ENCODE measurements at places on chromosomes 2 and 18.

- no peak for DNase-seq
Observed at GRCh38 chr18:54192900-54193299, 31.6 kb downstream of the MBD2 start.

- no peak for DNase-seq
Observed at GRCh38 chr2:46936566-46936965, 21.0 kb upstream of the MCFD2 start.

DNA sequence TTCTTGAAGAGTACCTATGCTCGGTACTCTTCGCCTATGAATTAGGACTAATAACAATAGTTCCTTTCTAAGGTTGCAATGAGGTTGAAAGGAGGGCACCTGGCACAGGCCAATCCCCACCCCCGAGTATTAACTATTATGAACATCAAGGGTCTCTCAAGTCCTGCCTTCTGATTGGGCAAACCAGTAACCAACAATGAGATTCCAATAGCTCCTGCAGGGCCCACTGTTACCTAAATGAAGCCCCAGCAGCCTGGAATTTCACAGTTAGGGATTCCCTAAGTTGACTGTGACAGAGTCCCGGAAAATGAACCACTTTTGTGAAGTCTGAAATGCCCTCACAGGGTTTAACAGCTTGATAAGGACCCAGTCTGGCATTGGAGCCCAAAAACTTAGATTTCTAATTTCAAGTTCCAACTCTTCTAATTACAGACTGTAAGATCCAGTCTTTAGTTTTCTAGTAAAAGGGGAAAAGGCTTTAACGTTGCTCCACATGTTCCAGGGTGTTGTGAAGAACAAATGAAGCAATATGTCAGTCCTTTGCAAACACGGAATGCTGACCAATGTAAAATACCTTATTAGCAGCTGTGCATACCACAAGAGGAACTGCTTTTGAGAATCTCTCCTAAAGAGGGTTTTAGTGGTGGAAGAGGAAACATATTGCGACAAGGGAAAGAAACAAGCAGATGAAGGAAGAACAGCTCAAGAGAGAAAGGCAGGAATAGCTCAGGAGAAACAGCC, 277.7 kb upstream of the MAP2 start:
- DNase-seq: no peak

DNA sequence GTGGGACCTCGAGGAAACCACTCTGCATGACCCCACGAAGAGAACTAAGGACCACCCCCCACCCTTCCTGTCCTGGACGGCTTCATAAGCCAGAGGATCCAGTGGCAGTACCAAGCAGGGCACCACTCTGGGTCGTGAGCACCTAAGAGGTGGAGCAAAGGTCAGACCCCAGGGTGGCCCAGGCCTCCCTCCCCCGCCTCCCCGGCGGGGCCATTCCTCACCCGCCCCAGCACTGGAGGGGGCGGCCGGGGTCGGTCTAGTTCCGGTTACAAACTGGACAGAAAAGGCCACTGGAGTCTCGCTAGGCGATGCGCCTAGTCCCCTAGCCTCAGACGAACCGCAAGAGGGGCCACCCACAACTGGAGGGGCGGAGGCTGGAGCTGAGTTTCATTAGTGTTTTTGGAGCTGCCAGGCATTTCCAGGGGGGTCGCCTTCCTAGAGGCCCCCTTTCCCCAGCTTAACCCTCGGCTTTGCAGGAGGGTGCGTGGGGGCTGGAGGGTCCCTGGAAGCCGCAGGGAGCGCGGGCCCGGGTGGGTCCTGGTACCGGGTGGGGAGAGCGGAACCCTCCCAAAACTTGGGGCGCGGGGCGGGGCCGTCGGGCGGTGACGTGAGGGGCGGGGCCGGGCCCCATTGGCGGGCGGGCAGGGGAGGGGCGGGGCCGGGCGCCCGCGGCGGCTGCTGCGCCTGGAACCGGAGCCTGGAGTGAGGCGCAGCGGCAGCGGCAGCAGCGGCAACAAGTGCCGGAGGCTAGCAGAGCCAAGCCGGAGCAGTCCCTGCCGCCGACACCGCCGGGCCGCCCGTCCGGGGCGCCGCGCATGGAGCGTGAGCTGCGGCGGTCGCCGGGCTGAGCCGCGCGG, at the start of gene B3GNT2:
Gene B3GNT2, plus strand, starts transcription at position 695 of the 857 bp plus-strand sequence. CDS start 26,106 bp downstream, outside the sequence.
- DNase-seq: peak; percentile 91

- no peak for DNase-seq
Observed at GRCh38 chr2:32976409-32977063, 29.8 kb downstream of the LTBP1 start.

DNA sequence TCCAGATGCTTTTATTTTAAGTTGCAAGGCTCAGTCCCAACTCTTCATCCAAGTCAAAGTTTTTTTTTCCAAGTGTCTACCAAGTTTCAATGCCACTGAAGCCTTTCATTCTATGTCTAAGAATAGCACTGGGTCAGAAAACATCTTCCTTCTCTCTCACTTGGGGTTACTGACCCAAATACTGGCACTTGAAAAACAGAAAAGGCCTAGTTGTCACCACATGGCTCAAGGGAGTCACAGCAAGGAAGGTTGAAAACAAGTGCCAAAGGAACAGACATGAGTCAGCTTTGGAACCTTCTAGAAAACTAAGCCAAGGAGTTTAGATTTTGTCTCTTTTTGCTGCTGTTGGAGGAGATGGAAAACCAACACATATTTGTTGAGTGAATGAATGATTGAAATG, 146.5 kb downstream of the COPS8 start:
- DNase-seq: no peak

- DNase-seq: no peak
Observed at GRCh38 chr18:58069721-58070292, 25.8 kb downstream of the NEDD4L start.

DNA sequence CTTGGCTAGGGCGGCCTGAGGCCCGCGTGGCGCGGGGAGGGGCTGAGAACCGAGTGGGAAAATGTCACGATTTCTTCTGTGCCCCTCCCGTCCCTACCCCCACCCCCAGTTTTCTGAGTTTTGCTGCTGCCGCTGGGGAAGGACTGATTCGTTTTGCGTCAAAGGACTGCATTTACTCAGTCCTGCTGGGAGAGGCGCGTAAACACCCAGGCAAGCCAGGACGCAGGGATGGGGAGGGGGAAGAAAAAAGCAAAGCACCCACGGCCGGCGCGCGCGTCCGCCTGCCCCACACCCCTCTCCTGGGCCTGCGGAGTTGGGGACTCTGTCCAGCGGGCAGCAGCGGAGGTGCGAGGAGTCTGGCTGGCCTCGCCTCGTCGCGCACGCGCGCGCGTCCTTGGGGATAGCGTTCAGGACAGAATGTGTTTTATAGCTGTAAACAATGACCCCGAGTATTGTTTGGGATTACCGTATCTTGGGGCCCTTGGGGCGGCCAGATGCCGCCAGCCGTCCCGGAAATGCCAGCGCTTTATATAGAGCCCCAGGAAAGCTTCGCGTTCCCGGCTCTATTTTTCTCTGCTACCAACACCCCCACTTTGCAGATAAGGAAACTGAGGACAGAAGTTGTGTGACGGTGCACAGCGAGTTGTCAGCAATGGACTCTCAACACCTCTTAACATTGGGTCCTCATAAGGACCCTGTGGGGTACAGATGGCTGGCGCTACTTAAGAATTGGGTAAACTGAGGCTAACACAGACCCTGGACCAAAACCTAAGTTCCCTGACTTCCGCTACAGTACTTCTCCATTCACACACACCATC, 1.7 kb upstream of the FOSL2 start:
- DNase-seq: no peak

DNA sequence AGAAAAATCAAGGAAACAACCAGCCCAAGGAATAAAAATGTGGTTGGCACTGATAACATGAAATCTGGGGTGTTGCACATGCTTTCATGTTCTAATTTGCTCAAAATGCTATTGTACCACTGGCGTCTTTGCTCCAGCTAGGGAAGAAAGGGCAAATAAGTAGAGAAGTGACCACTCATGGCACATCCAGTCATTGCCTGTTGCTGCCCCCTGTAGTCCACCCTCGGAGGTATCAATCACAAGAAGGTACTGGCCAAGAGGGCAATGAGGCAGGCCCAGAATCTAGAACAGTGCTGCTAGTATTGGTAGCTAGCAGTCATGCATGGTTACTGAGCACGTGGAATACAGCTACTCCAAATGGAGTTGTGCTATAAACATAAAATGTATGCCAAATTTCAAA, 213.4 kb downstream of the CDCA7 start:
- peak; percentile 24 for DNase-seq

DNA sequence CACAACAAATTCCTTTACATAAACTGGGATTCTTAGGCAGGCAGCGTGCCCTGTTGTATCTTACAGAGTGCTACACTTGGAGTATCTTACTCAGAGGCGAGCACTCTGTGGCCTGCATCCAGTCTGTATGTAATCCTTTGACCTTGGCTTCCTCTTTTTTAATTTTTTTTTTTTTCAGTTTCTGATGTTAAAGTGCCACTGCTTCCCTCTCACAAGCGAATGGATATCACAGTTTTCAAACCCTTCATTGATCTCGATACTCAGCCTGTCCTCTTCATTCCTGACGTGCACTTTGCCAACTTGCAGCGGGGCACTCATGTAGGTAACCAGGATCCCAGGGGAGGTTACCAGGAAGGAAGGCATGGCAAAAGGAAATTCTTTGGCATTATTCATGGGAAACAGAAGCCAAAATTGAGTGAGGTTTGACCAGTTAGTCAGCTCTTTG, 40.4 kb downstream of the GRHL1 start:
- no peak for DNase-seq

GRCh38 chr2:47004905-47005495, 89.4 kb upstream of the MCFD2 start:
- no peak for DNase-seq

DNA sequence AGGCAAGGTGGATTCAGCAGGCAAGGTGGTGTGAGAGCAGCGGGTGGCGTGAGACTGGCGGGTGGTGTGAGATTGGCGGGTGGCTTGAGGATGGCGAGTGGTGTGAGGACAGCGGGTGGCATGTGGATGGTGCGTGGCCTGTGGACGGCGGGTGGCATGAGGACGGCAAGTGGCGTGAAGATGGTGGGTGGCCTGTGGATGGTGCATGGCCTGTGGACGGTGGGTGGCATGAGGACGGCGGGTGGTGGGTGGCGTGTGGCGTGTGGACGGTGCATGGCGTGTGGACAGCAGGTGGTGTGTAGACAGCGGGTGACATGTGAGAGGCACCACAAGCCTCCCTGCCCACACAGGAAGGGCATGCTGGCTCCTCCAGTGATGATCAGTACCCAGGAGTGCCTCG, 186.9 kb upstream of the SALL3 start:
- no peak for DNase-seq

DNA sequence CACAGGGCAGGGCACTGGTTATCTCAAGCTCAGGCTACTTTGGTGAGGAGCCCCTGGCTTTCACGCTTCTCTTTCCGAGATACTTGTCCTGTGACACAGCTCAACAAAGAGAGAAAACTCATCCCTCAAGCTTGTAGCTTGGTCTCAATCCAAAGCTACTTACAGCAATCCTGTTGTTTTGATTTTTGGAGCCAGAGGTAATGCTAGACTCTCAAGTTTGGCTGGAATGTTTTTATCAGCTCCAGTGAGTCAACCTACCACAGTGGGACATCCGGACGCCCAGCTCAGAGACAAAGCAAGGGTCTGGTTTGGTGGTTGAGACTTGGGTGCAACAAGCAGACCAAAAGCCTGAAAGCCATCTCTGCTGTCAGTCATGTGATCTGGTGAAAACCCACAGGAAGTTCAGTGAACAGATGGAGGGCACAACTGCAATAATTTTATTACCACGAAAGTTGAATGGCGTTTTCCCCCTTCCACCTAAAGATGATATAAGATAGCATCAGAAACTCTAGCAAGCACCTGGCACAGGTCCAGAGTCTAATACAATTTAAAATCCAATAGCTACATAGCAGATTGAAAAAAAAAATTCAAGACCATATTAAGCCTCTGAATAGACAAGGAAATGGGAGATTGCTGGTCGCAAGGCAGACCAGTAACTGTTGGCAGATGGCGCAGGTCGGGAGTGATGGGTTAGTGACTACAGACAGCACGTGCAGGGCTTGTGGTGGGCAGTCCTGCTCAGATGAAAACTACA, 102.3 kb upstream of the SMAD7 start:
- DNase-seq: no peak

DNA sequence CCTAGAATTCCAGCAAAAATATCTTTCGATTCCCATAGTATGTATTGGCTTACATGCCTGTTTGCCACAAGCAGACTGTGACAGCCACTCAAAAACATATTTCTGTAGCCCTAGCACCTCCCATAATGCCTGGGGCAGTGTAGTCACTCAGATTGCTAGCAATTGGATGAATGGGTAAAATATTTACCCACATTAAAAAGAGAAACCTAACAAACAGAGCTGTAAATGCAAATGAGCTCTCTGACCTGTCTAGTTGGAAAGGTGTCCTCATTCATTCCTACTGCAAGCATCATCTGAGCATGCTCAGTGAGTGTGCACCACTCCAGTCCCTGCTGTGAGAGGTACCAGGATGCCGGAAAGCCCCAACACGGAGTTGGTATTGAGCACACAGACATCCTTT, 234.0 kb upstream of the RAB12 start:
- DNase-seq: no peak

GRCh38 chr2:143843686-143844085, 676.2 kb downstream of the ZEB2 start:
- no peak for DNase-seq

DNA sequence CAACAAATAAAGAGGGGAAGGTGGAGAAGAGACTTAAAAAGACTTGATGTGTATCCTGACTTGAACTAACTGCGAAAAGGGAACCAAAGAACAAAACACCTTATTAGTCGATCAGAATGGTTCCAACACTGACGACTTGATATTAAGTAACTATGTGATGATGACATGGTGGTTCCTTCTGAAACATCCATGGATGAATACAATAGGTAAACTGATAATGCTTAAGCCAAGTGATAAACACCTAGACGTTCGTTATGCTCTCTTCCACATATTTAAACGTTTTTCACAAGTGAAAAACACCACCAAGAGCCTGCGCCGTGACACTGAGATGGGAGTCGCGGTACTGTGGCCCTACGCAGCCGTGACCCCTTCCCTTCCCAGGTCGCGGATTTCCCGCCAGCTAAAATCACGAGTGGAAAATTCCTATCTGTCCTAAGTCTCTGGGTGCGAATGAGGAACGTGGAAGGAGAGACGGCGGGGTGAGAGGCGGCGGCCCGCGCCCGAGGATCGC, 797 bp downstream of the TTC32 start:
- no peak for DNase-seq

- no peak for DNase-seq
Observed at GRCh38 chr2:217402761-217403383, 543.0 kb upstream of the TNP1 start.

DNA sequence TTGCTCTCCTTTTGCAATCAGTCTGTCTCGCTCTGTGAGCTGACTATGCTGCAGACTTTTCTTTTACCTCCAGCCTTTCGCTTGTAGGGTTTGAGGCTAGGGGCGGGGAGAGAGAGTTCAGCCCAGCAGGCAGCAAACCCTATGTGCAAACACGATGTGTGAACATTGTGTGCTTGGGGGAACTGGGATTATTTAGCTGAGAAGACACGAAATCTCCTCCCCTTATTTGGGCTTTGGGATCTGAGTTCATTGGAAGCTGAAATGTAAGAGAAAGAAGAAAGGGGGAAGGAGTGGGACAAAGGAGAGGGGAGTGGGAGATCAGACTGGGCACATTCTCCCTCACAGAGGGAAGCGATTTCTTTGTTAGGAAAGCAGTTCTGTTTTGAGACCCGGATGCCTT, 189.6 kb upstream of the TNP1 start:
- no peak for DNase-seq

GRCh38 chr2:174544156-174544555, 53.4 kb downstream of the WIPF1 start:
- DNase-seq: peak; percentile 30
